ENCODE measurements at places on chromosomes 1 and 21. TPM values are rescaled to one million over a fixed set of nuclear protein-coding genes. Genes with fewer than 3 reads are reported as not detected.

The SLC2A5 gene
- not detected for total RNA-seq

The ACOT11 gene
- total RNA-seq: 2.5 TPM

The SLAMF8 gene
- not detected for total RNA-seq

The FAM167B gene
- 0.18 TPM for total RNA-seq

The ZNF697 gene
- 14.4 TPM for total RNA-seq

The FCGR2B gene
- not detected for total RNA-seq

Data from IMR-90 (cell line).